ENCODE measurements at places on chromosomes 7 and 10.

- no peak for DNase-seq
Observed at GRCh38 chr7:106372126-106372525, 87.3 kb upstream of the NAMPT start.

DNA sequence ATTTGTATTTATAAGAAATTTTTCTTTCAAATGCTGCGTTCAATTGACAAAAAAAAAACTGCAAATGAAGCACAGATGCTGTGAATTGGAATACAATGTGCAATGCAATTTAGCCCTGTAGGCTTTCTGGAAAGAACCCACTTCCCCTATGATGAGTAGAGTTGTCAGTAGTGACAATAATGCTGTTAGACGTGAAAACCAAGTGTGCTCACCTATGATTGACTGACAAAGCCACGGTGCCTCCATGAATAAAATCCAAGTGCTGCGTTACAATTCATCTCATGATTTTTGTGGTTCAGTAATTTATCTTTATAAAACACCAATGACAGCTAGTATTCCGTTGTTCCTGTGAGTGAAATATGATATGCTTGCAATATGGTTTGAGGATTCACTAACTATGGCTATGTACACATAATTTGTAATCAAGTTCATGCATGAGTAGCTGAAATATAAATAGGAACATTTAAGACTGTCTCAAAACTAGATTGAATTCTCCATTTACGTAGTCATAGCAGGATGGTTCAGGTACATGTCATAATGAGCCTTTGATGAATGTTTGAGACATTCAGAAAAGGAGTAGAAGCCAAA lies 1160.3 kb downstream of the CNTNAP2 start:
- DNase-seq = no peak

GRCh38 chr7:116271963-116272886 lies 61.9 kb downstream of the TES start:
- peak; percentile 88 for DNase-seq

DNA sequence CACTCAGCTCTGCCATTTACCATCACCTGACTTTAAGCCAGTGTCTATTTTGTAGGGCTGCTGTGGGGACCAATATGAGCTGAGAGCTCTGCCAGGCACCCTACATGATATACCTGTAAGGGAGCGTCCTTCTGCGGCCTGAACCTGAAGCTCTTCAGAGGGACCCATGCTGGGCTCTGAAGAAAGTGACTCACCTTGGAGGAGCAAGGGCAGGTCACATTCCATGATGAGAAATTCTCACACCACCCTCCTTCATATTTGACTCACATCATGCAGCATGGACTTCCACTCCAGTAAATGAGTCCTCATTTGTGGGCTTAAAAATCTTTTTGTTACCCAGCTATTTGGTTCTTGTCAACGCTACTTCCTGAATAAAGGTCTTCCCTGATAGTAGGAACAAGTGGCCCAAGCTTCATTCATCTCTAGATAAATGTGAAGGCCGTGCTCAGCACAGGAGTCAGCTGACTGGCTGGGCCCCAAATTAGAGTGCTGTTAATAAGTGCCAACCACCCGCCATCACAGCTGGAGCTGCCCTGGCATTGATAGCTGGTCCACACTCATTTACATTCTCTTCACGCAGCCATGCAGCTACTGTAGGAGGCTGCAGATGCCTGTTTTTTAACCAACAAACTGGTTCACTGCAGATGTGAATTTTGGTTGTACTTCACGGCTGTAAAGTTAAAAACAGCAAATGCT lies 78.4 kb downstream of the RNF216 start:
- DNase-seq = no peak

GRCh38 chr7:95636140-95636940 lies 40.0 kb upstream of the PDK4 start:
- DNase-seq = no peak

DNA sequence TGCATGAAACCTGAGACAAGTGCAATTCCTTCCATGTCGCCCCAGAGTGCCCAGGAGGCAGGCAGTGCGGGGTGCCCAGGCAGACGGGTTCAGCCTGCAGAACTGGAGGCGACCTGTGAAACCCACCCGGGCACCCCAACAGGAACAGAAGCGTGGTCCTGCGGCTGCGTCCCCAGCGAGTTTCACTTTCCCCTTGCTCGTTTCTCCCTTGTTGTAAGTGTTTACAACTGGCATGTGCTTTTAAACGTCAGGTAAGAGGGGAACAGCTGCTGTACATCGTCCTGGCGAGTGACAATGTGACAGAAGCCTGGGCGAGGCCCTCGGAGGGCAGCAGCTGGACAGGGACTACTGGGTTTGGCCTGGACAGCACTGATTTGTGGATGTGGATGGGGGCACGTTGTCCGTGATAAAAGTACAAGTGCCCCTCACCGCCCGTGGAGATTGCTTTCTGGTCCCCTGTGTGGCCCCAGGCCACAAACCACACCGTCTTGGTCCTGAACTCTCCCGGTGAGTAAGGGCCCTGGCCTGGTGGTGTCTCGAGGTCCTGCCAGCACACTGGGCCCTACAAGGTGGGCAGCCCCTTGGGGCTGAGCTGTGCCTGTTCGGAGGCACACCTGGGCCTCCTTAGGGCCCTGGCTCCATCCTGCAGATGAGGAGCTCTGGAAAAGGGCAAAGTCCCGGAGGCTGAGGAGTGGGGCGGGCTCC lies 4.0 kb downstream of the VENTX start:
- no peak for DNase-seq

DNA sequence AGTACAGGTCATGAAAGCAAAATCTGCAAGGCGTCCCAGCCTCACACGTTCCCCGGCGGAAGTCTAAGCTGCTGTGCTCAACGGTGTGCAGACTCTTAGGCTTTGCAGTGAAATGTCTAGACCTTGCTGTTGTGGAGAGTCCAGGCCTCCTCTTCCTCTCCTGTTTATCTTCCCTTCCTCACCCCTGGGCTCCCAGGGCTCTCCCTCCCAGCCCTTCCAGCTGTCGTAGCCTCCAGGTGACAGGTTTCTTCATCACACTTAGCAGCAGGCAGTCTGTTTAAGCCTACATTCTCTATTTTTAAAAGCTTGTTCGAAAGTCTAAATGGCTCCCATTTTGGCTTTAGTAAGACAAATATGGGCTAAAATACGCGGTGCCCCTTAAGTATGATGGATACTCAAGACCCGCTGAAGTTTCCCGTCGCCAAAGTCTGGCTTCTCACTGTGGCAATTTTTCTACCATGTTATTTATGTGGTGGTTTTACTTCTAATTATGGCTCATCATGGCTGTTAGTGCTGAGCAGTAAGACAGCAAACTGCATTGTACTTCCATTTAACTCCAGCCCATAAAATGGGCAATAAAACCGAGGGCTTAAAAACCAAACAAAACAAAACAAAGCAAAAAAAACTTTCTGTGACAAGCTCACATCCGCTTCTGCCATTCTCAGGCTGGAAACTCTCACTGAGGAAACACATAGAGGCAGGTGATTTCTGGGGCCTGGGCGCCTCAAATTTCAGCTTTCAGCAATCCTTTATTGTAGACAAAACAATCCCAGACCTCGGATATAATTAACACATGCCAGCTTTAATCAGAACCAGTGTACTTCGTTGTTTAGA lies 243.2 kb downstream of the SNX10 start:
- no peak for DNase-seq

DNA sequence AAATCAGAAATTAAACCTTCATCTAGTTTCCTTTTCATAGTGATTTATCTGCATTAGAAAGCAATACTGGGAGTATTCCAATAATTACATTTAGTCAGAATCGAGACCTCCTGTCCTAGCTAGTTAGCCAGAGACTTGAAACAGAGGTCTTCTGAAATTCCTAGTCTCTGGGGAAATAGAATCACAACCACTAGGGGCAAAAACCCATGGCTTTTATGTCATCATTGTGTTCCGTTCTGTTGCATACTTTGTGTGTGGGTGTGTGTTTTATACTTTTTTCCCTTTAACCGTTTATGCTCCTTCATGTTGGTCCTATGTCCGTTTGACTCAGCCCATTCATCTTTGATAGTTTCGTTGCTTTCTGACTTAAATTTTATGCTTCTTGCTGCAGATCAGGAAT lies 79.8 kb downstream of the RALA start:
- DNase-seq = no peak

GRCh38 chr10:63365976-63366765 lies 99.6 kb downstream of the JMJD1C start:
- DNase-seq = no peak

DNA sequence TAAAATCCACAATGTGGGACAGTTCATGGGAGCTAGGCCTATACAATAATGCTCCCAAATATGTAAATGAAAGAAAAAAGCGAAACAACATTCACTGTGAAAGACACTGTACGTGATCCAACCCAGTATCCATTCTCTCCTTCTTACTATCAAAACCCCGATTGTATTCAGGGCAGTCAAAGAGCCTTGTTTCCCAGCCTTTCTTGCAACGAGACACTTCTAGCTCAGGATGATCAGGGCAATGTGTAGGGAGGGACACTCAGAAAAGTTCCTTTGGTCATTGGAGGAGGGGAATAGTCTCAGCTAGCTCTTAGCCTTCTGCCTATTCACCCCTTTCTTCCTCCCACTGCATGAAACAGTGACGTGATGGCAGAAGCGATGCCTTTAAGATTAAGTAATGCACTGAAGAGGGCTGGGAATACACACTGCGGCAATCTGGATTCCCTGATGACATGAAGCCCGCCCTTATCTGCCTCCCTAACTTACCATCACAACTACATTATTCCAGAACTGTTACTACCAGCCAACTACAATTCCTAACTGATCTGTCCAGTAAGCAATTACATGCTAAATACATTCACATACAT lies 27.3 kb downstream of the UBE2H start:
- DNase-seq = no peak

DNA sequence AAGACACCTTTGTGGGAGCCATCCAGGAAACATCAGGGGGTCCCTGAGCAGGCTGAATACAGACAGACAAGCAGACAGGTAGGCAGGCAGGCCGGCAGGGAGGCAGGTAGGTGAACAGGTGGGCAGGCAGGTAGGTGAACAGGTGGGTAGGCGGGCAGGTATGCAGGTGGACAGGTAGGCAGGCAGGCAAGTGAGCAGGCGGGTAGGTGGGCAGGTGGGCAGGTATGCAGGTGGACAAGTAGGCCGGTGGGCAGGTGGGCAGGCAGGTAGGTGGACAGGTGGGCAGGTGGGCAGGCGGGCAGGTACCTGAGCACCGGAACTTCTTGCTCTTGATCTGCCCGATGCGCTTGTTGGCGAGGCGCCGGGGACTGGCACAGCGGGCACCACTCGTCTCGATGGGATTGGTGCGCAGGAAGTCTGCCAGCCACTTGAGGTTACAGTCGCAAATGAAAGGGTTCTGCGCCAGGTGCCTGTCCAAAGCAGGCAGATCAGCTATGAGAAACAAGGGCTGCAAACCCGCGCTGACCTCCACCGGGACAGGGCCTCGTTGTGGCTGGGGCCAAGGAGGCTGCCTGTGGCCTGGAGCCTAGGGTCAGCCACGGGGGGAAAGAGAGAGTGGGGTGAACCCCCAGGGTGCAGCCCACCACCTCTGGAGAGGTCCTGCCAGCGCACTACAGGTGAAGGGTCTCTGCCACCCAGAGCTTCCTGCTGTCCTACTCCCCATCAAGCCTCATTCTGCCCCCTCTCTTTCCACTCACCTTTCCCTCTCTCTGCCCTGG lies 136.9 kb downstream of the SLIT1 start:
- DNase-seq = no peak

- no peak for DNase-seq
Observed at GRCh38 chr7:35717013-35717412, 22.1 kb upstream of the HERPUD2 start.

GRCh38 chr7:74656441-74656836 lies 1.1 kb upstream of the GTF2I start:
- no peak for DNase-seq

DNA sequence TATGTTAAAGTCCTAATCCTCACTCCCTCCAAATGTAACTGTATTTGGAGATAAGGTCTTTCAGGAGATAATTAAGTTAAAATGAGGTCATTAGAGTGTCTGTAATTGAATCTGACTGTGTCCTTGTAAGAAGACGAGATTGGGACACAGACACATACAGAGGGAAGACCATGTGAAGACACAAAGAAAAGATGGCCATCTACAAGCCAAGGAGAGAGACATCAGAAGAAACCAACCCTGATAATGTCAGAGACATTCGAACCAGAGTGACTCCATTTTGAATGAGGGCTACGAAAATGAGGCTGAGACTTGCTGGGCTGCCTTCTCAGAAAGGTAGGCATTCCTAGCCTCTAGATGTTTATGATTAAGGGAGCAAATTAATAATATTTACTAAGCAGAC lies 542 bp upstream of the SAMD9L start:
- no peak for DNase-seq

GRCh38 chr10:63562857-63563256 lies 41.7 kb downstream of the REEP3 start:
- DNase-seq = no peak

DNA sequence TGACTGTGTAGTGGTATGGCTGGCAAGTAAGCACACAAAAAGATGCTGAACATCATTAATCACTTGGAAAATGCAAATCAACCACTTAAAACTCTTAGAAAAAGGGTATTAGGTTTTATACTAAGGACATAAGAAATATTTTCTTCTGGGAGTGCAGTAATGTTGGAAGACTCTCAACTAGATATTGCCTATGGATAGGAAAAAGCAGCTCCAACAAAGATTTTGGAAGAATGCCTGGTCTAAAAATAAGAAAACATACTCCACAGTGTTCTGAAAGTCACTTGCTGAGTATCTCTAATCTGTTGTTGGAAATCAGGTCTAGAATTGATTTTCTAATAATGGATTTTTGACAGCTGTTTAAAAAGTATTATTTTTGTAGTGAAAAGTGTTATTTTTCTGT lies 50.8 kb upstream of the PHYHIPL start:
- DNase-seq = no peak

- DNase-seq = peak; percentile 24
Observed at GRCh38 chr10:99292159-99292558, 37.0 kb upstream of the CNNM1 start.

DNA sequence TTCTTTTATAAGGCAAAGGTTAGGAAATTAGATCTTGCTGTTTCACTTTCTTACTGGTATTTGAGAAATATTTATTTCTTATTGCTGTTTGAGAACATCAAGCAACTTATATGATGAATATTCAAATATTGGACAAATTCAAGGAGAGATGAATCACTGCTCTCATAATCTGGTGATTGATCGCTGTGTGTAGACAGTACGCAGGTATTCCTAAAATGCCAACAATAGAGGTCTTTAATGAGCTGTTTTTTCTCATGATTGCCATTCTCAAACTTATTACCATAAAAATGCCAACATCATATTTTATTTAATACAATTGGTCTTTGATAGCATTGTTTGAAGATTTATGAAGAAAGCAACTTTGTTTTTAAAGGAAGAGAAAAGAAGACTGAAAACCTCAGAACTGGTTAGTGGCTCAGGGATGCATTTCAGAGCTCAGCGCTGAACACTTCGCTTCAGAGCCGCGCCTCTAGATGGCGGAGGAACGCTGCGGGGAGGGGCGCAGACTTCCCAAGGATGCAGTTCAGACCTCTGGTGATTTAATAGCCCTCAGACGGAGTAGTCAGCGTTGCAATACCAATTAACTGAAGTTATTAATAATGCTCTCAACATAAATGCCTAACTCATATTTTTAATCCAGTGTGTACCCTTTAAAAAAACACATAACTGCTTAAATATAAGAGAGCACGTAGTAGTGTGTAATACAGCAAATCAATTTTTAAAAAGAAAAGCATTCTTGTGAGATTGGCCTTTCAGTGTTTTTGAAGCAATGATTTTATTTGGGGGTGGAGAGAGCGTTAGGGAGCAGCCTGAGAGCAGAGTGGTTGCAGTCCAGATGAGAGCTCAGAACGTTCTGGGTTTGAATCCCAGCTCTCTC lies 38.5 kb upstream of the STEAP4 start:
- no peak for DNase-seq
